ENCODE measurements at places on chromosomes 11 and 22. TPM values are rescaled to one million over a fixed set of nuclear protein-coding genes. Genes with fewer than 3 reads are reported as not detected.

LYVE1 gene
- total RNA-seq = 53.8 TPM

FOXRED2 gene
- 13.5 TPM for total RNA-seq

IFITM1 gene
- total RNA-seq = 101 TPM

OR2AT4 gene
- total RNA-seq = not detected

SEZ6L gene
- 0.37 TPM for total RNA-seq

SLC22A12 gene
- total RNA-seq = not detected

CALCA gene
- total RNA-seq = not detected

CCND1 gene
- total RNA-seq = 162 TPM

CCDC81 gene
- total RNA-seq = 0.25 TPM

ZNF408 gene
- 7.1 TPM for total RNA-seq

NXPE1 gene
- not detected for total RNA-seq

SEPTIN3 gene
- total RNA-seq = 0.22 TPM

DNA sequence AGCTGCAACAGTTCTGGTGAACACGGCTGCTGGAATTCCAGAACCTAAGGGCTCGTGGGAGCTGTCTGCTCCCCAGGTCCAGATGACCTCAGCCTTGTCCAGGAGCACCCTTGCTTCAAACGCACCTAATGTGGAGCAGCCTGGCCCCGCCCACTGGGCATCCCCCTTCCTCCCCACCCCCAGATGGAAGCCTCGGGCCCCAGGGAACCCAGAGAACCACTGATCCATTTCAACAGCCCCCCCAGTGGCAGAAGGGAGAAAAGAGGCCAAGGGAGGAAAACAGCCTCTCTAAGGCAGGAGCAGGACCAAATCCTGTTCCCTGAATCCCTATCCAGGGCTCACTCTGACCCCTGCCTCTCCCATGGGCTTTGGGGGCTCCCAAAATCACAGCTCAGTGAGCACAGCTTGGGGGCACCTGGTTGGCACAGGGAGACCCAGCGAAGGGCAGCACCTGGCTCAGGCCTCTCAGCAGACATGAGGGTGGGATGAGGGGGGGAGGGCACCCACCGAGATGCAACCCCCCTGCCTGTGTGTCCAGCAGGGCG lies 1.2 kb downstream of the CYTH4 start:
- DNase-seq = no peak

DNA sequence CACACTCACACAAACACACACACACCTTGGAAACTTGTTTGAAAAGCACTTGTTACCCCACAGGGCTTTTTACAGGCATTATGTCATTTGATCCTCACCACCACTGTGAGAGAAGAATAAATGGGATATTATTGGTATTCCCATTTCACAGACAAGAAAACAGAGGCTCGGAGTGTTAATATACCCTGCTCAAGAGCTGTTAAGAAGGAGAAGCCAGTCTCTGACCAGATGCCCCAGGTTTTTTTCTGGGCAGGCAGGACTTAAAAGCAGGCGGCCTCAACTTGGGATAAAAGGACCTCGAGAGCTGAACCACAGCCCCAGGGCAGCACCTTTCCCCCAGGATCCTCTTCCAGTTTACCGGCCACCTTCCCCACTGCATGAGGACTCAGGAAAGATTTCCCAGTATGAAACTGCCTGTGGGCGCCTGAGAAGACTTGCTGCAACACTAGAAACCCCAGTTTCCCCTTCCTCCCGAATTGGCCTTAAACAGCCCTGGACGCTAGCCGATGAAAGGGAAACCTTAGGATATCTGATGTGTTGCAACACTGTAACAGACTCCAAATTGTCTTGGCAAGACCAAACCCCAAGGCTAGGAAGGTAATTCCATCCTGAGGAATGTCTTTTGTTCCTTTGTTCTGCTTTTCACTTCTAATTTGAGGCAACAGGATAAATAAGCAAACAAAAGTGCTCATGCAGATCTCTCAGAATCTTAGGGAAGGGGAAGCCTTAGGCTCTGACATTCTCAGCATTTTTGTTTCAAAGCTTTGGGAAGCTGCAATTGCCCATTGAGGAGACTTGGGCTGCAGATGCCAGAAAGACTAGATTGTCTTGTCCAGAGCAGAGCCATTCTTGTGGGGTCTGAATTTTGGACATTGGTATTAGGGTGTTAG lies 173.5 kb downstream of the TRIM29 start:
- DNase-seq = no peak

DNA sequence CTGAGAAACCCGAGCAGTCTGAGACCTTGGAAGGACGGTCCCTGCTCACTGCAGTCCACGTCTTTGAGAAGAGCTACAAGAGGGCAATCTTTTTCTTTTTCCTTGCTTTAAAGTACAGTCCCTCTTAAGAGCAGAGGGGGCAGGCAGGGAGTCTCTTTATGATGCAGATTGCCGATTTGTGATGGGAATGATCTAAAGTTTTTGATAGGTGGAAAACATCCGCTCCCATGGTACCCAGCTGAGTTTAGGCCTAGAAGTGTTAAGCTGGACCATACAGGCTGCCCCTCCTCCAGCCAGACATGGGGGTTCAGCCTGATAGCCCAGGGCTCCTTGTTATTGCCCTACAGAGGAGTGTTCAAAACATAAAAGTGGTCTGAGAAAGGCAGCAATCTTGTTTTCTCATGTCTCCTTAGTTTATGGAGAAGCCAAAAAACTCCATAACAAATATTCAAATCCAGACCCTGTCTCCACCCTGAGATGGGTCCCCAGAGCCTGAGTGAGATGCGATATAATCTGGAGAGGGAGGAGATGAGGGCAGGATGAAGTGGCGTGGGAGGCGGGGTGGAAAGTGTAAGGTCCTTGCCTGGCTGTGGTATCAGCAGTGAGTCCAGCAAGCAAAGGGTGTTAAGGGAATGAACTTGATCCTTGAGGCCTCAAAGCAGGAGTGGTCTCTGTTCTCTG lies 135.1 kb downstream of the FDX1 start:
- DNase-seq = no peak

GRCh38 chr11:34284811-34285481 lies 72.9 kb downstream of the ABTB2 start:
- DNase-seq = no peak

DNA sequence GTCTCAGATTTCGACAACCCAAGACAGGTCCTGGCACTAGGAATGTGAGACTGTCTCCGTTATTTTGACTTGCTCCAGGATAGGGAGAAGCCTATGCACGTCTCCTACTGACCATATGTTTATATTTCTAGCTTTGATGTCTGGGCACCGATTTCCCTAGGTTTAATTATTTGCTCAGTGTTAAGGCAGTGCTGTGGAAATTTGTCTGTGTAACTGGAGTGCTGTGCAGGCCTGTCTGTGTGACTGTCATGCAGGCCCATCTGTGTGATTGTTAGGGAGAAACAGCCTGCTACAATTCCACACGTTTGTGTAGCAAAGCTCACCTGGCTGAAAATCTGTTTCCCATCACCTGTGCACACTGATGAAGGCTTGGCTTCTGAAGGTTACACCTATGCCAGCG lies 29.6 kb upstream of the HSPA8 start:
- DNase-seq = no peak

GRCh38 chr11:113675003-113675561 lies 31.0 kb downstream of the TMPRSS5 start:
- no peak for DNase-seq

DNA sequence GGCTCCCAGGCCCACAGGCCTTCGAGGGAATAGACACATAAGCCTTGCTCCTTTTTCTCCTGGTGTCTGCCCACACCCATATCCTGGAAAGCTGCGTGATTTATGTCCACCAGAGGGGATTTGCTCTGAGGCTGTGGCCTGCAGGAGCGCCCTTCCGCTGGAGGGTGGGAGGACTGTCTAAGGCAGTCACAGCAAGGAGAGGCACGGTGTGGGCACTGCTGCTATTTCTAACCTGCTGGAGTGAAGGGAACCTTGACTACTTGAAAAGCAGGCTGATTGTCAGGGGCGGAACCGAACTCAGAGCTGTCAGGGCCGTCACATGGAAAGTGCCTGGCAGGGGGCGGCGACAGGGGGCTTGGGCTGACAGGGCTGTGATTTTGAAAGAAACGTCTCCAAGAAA lies 3.7 kb downstream of the UPB1 start:
- DNase-seq = no peak

GRCh38 chr22:45919504-45920286 lies 57.3 kb downstream of the WNT7B start:
- DNase-seq = no peak

- no peak for DNase-seq
Observed at GRCh38 chr11:132876239-132876638, 656.1 kb downstream of the OPCML start.

DNA sequence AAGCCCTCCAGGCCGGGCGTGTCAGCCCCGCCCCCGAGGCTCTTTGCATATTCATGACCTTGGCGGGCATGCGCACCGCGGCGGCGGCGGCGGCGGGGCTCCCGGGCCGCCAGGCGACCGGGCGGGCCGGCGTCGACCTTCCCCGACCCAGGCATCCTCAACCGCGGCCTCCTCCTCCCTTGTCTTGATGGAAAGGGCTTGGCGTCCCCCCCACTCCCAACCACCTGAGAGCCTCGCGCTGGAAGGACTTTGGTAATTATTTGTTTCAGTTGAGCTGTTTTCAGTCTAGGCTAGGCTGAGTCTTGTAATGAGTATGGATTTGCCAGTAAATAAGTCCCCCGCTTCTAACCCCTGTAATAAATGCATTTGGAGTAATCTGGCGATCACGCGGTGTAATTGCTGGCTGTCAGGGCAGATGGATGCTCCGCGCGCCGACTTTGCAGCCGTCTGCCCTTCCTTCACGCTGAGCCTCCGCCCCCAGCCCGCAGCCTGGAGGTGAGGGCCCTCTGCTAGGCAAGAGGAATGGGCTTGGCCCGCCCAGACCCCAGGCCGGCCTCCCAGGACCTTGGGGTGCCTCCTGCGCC lies 25.2 kb downstream of the FLRT1 start:
- peak; percentile 80 for DNase-seq

DNA sequence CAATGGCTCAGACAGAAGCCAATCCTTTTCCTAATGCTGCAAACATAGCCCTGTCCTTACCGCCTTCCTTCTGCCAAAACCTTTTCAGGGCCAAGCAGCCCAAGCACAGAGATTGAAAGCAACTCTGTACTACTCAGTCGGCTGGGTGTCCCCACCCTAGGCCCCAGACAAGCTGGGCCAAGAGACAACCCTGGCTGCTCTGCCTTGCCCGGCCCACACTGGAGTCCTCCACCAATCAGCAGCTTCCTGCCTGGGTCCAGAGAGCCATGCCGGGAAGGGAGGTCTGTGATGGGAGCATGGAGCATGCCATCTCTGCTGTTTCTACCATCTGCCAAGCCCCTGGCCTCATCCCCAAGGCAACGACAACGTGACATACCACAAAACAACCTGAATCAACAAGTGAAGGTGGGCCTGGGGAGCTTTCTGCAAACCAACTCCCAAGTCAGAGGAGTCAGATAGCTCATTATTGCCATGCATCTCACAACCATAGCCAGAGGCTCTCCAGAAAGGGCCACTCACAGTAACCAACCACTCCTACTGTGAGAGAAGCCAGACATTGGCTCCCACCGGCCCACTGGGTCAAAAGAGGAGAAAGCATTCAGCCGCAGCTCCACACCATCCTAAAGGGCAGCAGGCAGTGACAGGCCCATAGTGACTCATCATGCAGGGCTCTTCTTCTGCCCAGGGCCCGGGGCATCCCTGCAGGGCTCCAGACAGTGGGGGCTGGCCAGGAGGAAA lies 18.2 kb downstream of the PATZ1 start:
- no peak for DNase-seq

- peak; percentile 52 for DNase-seq
Observed at GRCh38 chr11:64089493-64089892, 53.8 kb downstream of the FLRT1 start.

DNA sequence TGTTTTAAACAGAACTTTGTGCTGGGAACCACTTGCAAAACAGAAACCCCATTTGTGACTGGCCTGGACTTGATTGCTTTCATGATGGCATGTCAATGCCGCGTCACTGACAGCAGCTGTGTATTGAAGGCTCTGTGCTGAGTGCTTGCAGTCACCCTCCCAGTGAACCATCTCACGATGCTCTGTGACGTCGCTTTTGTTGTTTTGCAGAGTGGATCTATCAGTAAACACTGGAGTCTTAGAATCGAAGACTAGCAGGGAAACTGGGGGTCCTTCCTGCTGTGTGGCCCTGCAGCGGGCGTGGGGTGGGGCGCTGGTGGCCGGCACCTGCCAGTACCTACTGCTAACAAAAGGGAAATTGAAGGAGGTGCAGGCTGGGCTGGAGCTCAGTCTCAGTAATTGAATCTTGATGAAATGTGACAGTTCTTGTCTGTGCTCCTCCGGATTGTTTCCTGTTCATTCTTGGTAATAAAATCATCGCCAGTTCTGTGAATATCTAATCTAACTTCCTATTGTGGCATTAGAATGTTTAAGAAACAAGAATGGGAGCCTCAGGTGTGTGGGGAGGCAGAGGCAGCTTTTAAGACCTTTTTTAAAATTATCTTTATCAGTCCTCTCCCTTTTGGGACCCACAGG lies 50.5 kb upstream of the PARVG start:
- no peak for DNase-seq
